H4 (cell line): ENCODE measurements at places on chromosomes 11 and 22. TPM values are rescaled to one million over a fixed set of nuclear protein-coding genes. Genes with fewer than 3 reads are reported as not detected.

The HEPHL1 gene
- not detected in 2 replicates for total RNA-seq

The FOLR2 gene
- total RNA-seq: not detected in 2 replicates

The LDLRAD3 gene
- total RNA-seq: 5.3 and 8.1 TPM in 2 replicates

The TEX12 gene
- total RNA-seq: 0.35 TPM in 1 of 2 replicates, not detected in the other

The IGLL5 gene
- total RNA-seq: not detected in 2 replicates
